Fibroblast of skin of scalp (primary cell): ENCODE measurements at places on chromosomes 1 and 21.
A peak's percentile ranks its signal among the peaks of the same experiment; 100 is the strongest.

GRCh38 chr1:92536211-92536979, 49.7 kb upstream of the GFI1 start:
- no peak for DNase-seq

- DNase-seq: no peak
Measured at GRCh38 chr1:232046451-232047306, 420.1 kb downstream of the DISC1 start.

DNA sequence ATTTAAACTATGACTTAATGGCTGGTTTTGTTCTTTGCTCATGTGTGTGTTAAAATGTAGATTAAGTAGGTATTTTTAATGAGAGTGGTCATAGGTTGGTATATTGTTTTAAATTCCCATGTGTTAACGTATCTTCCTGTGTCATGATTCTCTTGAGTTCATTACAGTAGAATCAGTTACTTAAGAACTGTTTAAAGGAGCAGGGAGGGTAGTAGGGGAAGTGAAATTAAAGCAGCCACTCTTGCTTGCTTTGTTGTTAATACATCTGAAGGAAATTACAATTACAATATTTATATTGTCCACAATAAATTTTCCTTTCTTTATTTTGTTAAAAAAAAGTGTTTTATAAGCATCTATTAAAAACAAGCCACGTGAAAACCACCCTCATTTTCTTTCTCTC, 119.2 kb upstream of the KIAA1614 start:
- DNase-seq: peak; percentile 11

GRCh38 chr1:172514108-172514507, 18.8 kb upstream of the SUCO start:
- DNase-seq: no peak

DNA sequence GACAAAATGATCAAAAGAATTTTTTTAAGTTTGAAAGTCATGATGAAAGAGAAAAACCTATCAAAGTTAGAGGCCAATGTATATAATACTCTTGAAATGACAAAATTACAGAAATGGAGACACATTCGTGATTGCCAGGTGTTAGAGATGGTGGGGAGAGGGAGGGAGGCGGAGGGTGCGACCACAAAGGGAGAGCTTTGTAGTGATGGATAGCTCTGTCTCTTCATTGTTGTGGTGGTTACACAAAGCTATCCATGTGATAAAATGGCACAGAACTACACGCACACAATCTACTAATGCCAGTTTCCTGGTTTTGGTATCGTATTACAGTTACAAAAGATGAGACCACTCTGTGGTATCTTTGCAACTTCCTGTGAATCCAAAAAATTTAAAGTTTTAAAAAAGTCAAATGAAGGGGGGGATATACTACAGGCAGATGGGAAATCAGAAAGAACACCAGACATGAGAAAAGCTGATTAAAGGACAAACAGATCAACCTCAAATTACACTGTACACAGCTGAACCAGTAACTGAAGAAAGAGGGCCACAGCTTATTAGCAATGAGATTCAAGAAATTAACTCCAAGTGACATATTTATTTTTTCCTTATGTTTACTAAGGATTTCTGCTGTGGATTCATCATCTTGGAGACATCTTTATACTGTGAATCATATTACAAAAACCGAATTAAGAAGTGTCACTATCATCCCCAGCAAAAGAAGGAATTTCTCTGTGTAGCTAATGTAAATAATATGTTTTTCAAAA, 199.1 kb downstream of the SLC45A1 start:
- peak; percentile 50 for DNase-seq

- peak; percentile 15 for DNase-seq
Measured at GRCh38 chr1:171803045-171803444, 21.6 kb downstream of the METTL13 start.

- no peak for DNase-seq
Measured at GRCh38 chr1:1167841-1168450, 5.7 kb upstream of the TTLL10 start.

DNA sequence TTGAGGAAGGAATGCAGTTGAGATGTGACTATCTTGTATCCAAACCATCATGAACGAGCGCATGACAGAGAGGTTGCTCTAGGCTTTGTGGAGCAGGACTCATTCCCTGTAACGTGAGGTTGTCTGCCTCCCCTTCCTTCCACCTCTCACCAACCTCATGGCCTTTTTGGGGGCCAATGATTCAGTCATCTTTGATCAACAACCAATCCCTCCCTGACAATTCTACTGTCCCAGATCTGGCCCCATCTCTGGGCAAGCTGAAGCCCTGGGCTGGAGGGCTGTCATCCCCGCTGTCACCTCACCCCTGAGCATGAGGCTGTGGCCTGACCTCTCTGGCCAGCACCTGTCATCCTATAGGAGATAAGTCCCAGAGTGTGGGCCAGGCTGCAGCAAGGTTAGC, 19.7 kb downstream of the MTARC1 start:
- no peak for DNase-seq

DNA sequence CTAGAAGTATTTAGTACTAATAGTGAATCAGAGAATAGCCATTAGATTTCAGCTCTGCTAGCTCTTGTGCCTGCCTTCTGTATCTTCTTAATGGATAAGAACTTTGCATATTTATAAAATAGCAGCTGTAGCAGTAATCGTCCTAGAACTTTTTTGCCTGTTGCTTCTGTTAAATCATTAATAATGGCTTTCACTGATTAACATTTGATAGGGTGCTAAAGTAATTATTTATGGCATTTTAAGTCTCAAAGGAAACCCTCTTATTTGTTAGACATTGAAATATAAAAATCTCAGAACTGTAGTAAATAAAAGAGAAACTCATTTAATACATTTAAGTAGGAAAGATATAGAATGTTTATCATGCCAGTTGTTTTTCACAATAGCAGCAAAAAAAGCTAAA, 27.0 kb downstream of the SPEN start:
- DNase-seq: no peak

- peak; percentile 96 for DNase-seq
Measured at GRCh38 chr1:8343464-8344001, 25.6 kb downstream of the SLC45A1 start.

DNA sequence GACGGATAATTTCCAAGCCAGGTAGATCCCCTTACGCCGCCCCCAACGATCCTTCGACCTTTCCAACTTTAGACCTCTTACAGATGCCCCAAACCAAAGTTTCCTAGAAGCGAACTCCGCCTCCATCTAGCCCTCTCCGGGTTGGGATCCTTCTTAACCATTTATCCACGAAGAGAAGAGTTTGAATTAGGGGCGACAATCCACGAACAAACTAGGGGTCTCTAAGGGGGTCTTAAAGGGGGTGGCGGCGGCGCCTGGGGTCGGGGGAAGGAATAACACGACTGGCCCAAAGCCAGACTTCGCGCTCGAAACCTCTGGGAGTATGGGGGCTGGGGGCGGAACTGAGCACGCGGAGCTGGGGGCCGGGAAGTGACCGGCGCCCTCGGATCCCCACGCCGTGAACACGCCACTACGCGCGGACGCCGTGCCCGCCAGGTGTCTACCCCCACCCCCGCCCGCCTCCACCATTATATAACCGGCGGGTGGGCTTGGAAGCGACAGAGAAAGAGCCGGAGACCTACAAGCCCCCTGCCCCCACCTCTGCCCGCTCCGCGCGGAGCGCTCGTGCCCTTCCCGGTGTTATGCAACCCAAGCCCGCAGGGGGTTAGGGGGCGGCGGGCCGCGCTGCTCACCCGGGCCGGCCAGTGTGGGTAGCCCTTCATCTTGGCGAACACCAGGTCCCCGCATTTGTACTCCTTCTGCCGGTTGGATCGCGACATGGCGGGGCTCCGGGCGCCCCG, 594 bp downstream of the HDGF start:
- DNase-seq: peak; percentile 36

DNA sequence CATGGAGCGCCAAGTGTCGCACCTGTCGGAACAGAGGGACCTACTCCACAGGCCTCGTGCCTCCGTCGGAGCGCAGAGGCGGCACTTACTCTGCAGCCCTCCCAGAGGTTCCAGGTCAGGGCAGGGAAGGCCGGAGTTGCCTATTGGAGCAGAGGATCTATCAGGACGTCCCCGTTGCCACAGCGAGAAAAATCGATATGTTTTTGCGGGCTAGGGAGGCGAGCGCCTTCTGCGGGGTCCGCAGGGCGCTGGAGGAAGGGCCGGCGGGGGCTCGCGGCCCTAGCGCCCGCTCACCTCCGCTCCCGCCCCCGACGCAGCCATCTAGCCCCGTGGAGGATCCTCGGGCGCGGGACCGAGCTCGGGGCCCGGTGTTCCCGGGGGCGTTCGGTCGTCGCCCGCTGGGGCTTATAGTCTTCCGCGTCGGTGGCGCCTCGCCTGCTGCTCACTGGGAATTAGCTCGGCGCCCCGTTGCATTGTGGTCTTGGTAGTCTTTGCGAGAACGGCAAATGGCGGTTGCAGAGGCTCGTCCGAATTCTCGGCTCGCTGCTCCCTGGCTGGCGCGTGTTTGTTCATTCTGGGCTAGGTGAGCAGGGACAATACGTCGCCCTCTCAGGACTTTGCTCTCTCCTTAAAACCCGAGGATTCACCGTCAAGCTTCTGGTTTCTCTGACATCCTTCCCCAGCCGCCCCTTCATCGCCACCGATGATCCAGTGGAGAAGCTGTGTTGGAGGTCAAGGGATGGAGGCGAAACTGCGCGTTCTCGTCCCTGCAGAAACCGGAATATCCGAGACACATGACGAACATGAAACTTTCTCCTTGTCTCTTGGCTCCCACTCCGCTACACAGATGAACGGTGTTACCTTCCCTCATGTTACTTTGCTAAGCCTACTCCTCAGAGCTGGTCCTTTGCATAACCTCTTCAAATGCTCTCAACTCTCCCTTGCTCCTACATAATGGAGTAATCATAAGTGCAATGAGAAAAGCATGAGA, at the start of gene JTB:
TSS of gene JTB (minus strand) at position 425 of the 991 bp plus-strand sequence. CDS start at position 3, 422 bp downstream.
- DNase-seq: peak; percentile 82

- DNase-seq: no peak
Measured at GRCh38 chr1:22536506-22536905, 26.8 kb upstream of the EPHA8 start.

DNA sequence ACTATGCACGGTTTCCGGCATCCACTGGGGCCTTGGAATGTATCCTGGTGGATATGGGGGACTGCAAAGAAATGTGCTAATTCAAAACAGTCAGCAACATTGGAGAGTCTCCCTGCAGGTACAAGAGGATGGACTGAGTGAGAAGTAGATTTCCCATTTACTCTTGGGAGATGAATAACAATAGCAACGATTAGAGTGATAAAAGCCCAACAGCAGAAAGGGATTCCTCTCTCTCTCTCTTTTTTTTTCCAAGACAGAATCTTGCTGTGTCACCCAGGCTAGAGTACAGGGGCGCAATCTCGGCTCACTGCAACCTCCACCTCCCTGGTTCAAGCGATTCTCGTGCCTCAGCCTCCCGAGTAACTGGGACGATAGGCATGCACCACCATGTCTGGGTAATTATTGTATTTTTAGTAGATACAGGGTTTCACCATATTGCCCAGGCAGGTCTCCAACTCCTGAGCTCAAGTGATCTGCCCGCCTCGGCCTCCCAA, 5.0 kb upstream of the SHCBP1L start:
- DNase-seq: no peak

DNA sequence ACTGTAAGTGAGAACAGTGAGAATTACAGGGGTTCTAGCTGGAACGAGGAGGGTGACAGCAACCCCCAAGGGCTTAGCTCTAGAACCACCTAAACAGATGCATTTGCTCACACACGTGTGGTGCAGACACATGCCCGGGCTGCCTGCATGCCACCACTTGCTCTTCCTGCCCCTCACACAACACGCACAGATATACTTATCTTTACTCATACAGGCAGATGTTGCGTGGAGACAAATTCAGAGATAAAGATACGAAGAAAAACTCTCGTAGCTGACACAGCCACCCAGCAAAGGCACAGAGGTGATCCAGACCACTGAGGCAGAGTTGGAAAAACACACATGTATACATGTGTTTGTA, 13.5 kb downstream of the VANGL1 start:
- DNase-seq: no peak

DNA sequence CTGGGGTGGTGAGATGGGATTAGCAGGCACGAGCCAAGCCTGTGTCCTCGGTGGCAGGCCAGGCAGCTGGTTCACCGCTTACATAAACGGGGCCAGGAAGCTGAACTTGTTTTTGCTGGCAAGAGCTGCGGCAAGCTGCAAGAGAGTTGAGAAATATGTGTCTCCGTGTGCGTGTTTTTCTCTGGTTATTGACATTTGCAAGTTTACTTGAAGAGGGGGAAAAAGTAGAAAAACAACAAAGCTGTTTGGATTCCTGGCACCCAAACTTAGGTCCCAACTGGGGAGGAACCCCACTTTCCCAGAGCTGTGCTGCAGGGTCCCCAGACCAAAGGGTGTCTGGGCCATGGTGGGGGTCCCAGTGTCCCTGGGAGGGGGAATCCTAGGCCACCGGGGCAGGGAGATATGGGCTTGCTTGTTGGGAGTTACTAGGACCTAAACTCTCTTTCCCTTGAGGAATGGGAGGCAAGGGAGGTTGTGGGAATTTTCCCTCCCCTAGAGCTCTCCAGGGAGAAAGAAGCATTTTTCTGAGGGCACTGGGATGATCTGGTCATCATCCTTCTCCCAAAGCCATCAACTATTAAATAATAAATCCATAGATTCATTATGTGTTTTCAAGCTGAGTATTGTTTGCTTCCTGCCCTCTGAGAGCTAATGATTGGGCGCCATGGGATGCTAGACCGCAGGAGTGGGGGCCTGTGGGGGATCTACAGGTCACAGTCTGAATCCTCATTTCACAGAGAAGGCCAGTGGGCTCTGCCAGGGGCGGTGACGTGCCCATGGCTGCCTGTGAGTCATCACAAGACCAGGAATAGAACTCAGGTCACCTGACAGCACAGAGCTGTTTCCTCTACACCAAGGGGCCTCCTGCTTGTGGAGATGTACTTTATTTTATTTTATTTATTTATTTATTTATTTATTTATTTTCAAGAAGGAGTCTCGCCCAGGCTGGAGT, 14.8 kb downstream of the IL6R start:
- DNase-seq: peak; percentile 87

GRCh38 chr1:41574842-41575241, 90.4 kb upstream of the EDN2 start:
- DNase-seq: no peak

DNA sequence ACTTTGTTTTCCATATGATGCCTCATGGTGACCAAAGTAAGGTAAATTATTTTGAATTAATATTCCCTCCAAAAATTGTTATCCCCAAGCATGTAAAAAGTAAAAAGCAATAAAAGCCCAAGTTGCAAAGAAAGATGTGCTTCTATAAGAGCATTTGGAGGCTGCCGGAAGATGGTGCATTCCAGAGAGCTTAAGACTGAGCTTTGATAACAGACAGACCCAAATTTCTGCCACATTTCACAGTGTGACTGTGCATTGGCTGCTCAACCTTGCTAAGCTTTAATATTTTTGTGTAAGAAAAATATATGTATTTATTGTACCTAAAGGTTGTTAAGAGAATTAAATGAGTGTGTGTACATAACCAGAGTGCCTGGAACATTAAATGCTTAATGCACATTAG, 67.9 kb downstream of the CYYR1 start:
- DNase-seq: peak; percentile 7

DNA sequence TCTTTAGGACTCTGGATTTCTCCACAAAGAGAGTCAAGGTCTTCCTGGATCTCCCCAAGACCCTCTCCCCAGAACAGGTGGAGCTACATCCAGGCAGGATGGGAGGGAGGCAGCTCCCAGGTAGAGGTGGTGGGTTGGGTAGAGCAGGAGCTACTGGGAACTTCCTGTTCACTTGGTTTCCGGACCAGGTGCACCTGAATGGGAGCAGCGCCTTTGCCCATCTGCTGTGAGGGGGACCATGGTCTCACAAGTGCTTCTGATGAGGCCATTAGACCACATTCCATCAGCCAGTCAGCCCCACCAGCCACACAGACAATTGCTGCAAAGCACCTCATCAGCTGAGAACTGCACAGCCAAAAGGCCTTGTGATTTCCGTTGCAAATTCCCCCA, 188.8 kb downstream of the MATN1 start:
- no peak for DNase-seq
